Stimulated activated CD8-positive, alpha-beta memory T cell treated with anti-CD3 and anti-CD28 coated beads, Interleukin-7, amount 100 ng/mL, for 24 hours (primary cell): ENCODE measurements at places on chromosomes 7 and 10.

- no peak for DNase-seq
These were observed 282.3 kb downstream of the HGF start for GRCh38 chr7:81487516-81487915.

GRCh38 chr10:112343056-112343806 lies 30.7 kb upstream of the ACSL5 start:
- no peak for DNase-seq

DNA sequence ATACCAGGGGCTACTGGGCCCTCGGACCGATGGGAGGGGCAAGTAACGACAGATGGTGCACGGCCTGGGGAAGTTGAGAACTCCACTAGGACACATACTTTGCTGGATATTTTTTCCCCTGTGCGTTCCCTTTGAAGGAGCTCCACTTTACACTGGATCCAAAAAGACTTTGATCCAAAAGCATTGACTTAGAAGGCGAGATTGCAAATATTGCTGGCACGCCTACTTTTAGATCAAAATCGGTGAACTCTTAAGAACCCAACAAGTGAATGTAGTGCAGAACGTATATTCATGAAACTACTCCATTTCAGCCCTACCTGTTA lies 436 bp upstream of the SLC25A13 start:
- no peak for DNase-seq

GRCh38 chr10:33661580-33662336 lies 327.3 kb upstream of the NRP1 start:
- no peak for DNase-seq

- DNase-seq, result no peak
These were observed 17.1 kb downstream of the ENTPD7 start for GRCh38 chr10:99676426-99676825.

GRCh38 chr10:77981281-77981680 lies 48.0 kb downstream of the POLR3A start:
- no peak for DNase-seq

- DNase-seq, result no peak
These were observed 55.3 kb upstream of the C7orf33 start for GRCh38 chr7:148535217-148535616.

DNA sequence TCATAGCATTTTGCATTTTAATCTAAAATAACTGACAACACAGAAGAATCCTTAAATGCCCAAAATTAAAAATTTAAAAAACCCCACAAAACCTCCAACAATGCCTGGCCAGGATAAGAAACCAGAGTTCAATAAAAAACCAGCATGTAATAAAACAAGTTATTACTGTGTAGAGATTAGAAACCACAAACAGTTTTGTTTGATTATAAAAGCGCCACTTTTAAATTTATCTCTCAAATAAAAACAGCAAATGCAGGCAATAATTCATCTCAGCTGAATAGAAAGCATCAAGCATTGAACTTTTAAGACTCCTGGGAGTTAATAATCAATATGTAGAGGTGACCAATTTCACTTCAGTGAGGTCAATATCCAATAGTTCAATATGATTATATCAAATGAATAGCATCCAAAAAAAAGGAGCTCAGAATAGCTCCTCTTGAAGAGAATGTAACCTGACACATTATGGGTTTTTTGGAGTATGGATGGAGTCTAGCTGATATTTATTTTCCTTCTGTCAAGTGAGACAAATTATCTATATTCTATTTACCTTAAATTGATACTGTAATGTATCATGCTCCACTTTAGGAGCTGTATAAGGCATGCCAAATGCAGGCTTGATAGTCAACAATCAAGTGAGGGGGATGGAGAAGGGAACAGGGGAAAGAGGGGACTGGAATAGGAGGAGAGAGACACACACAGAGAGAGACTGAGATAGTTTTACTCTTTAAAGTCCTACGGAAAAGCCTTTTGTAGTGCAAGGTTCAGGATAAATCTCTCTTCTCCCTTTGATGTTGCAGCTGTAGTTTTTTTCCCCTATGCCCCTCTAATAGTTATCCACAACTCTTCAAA lies 130.9 kb downstream of the RSU1 start:
- no peak for DNase-seq

- DNase-seq, result no peak
These were observed 233.3 kb downstream of the LRRN3 start for GRCh38 chr7:111324228-111324627.

DNA sequence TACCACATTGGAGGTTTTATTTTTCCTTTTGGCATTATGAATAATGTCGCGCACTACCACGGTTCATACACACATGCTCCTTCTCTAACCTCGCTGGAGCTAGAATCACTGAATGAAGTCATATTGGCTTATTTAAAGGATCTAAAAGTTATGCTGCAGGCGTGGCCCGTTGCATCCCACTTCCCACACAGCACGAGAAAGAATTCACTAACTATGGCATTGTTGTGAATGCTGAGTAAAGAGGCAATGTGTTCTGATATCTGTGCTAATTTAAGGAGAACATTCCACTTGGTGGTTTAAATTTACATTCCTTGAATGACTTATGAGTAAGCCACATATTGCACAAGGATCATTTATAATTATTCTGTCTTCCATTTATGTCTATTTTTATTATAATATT lies 20.7 kb downstream of the TCERG1L start:
- DNase-seq, result no peak

DNA sequence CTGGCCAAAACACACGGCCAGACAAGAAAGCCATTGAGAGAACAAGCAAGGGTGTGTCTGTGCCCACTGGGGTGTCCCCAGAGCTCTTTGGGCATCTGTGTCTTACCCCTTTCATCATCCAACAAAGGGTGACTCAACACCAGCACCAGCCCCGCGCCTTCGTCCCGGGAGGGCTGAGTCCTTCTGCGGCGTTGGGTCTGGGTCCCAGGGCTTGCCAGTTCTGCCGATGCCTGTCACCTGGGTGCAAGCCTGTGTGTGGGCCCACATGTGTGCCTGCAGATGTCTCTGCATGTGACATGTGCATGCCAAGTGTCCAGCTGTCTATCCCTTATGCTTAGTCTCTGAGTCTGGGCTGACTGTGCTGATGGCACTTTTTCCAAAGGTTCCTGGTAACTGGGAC lies 24.4 kb upstream of the ELN start:
- no peak for DNase-seq

DNA sequence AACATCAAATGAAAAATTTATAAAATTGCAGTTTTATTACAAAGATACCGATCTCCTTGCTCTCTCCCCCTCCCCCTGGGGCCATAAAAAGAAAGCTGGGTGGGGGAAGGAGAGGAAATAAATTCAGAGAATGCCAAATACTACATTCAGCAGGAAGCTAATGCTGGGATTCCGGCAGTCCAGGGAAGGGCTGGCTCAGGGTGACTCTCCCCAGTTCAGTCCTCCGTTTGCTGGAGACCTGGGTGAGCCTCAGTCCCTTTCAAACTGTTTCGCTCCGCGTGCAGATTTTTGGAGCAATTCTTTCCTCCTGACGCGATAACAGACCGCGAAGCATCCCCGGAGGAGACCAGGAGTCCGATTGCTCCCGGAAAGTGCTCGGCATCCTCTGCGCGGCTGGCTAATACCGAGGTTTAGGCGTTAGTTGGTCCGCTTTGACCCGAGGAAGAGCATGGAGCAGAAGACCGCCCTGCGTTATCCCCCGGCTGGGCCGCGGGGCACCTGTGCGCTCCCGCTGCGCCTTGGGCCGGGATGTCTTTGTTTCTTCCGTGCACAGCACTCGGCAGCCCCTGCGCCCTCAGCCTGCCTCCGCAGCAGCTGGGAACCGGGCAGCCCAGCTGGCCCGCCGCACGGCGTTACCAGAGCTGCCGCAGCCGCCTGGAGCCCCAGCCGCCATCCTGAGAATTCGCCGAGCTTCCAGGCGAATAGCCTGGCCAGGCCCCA lies 3.9 kb upstream of the HOXA2 start:
- no peak for DNase-seq

DNA sequence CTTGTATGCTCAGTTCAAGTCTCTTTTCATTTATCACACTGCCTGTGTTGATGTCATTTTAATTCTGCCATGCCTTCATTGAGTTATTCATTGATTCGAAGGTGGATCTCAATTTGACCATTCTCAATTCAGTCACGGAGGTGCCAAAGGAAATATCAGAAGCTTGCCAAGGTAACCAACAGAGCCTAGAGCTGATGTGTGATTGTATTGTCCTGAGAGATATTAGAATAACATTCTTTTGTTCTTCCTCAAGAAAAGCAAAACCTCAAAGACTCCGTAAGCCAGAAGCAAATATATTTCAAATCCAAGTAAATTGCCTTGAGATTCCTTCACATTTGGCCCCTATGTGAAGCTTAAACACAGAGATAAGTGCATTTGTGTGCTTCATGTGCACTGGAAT lies 345.3 kb downstream of the CXCL12 start:
- DNase-seq, result no peak

DNA sequence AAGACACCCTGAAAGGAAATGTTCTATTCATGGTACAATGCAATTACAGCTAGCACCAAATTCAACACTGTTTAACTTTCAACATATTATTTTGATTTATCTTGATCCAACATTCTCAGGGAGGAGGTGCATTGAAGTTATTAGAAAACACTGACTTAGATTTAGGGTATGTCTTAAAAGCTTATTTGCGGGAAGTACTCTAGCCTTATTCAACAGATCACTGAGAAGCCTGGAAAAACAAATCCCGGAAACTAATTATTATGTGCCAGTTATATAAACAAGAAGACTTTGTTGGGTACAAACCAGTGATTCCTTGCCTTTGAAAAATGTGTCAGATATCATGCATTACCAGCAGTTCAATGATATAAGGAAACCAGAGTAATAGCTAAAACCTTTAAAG lies 160.1 kb downstream of the CFTR start:
- DNase-seq, result no peak

- no peak for DNase-seq
These were observed 1.8 kb downstream of the PRXL2A start for GRCh38 chr10:80410122-80410521.

- DNase-seq, result no peak
These were observed 30.3 kb downstream of the GBX1 start for GRCh38 chr7:151137076-151137675.
